ENCODE measurements at places on chromosomes 2 and 18.

GRCh38 chr2:183063083-183063482 is 15.5 kb upstream of the DUSP19 start:
- DNase-seq: no peak

- DNase-seq: no peak
Measured at GRCh38 chr2:33378556-33379210, 97.8 kb upstream of the RASGRP3 start.

DNA sequence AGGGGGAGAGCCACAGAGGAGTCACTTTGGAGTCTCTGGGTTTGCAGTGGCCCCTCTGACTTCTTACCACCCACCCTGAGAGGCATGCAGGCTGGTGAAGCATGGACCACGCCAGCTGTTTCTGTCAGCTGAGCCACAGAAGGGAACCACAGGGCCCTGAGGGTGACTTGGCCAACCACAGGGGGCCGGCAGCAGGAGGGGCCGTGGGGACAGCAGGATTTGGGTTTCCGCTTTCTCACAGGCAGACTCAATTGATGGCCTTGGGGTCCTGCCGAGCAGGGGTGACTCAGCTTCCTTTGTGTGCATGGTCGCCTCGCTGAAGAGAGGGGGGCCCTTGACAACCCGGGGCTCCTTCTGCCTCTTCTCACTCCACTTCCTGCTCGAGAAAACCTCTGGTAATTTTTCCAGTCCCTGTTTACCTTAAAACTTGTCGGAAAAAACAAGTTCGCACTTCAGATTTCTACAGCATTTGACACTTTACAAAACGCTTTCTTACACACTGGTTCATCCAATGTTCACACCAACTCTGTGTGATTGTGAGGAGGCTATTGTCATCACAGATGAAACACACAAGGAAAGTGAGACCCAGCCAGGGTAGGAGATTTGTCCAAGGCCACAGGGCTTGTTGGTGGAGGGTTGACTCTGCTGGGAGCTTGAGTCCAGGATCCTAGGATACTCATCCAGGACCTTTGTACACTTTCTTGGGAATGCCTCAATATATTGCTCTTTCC is 311.2 kb downstream of the LPIN1 start:
- no peak for DNase-seq

GRCh38 chr2:36404318-36404717 is 48.7 kb downstream of the CRIM1 start:
- no peak for DNase-seq

- no peak for DNase-seq
Measured at GRCh38 chr2:214550786-214551185, 139.9 kb downstream of the VWC2L start.

GRCh38 chr2:172951554-172951953 is 124.1 kb upstream of the MAP3K20 start:
- DNase-seq: no peak

- peak; percentile 16 for DNase-seq
Measured at GRCh38 chr18:23627321-23627720, 35.4 kb downstream of the ANKRD29 start.

DNA sequence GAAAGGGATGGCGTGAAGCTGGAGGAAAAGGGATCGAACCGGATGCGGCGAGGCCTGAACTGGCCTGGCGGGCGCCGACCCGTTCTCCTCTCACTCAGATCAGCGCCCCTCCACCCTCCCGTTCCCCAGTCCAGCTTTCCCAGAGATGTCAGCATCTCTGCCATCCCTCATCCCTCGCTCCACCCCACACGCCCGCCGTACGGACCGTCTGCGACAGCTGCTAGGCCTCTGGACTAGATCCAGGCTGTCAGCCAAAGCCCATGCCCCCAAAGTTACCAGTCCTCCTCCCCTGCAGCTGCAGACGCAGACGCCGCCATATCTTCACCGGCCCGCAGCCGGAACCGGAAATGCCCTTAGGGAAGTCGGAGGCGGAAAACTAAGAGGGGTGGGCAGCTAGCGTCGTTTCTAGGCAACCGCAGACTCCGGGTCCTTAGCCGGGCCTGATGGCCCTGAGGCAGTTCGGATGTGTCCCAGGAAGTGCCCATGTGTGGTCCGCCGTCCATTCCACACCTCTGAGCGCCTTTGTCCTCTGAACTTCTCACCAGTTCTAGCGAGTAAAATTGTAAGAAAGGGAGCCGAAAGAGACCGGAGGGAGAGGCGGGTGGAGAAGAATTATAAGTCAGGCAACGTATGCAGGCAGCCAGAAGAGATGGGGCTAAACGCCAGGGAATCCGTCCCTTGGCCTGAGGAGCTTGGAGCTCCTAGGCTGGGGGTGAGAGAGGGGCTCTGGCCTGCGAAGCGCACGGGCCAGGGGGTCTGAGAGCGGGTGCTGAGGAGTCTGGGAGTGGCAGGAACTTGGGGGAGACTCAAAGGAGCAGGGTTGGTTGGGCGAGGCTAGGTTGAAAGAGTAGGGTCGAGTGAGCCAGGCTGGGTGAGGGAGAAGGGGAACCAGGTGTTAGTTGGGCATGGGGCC is at the start of the genes RNF25 and STK36:
RNF25 (minus strand) TSS at position 349 of the 913 bp plus-strand sequence; CDS start at position 317, 32 bp downstream.
STK36 (plus strand) TSS at position 433 of the 913 bp plus-strand sequence. CDS start 744 bp downstream, outside the sequence.
- no peak for DNase-seq

- no peak for DNase-seq
Measured at GRCh38 chr2:238286987-238287736, 1.2 kb downstream of the PER2 start.

GRCh38 chr2:181231886-181232621 is 225.1 kb upstream of the ITGA4 start:
- DNase-seq: no peak

All from AG04449 (cell line).